Activated CD8-positive, alpha-beta T cell treated with anti-CD3 and anti-CD28 coated beads, Interleukin-2, amount 10 ng/mL, durations not matched to agents 7 days and 5 days (primary cell): ENCODE measurements at places on chromosomes 12 and 14. TPM values are rescaled to one million over a fixed set of nuclear protein-coding genes. Genes with fewer than 3 reads are reported as not detected.

Gene ADCY4
- total RNA-seq, result 3.4 TPM

Gene LMNTD1
- not detected for total RNA-seq

Gene TCL1A
- not detected for total RNA-seq

DNA sequence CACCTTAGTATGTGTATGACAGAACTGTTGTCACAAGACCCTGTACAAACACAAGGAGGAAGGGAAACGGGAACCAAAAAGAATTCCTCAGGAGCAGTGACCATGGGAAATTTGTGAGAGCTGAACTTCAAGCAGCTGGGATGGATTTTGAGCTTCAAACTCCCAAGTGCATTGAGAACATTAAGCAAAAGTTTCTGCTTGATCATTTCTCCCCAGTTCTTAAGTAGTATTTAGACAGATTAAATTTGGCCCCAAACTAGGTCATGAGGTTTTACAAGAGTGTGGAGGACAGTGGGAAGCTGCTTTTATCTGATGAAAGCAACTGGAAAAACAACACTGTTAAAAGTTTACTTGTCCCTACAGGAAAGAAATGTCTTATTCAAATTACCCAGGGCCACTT, 206.0 kb upstream of the DCN start:
- H3K36me3 ChIP-seq, result no peaks in the 10 kb centered on the region
- H3K4me3 ChIP-seq, result no peak overlapping the region
- no peaks in the 10 kb centered on the region for H3K4me1 ChIP-seq
- peaks cover 8% of the 10 kb centered on the region for H3K27me3 ChIP-seq
- H3K27ac ChIP-seq, result no peak overlapping the region
- DNase-seq, result no peak

DNA sequence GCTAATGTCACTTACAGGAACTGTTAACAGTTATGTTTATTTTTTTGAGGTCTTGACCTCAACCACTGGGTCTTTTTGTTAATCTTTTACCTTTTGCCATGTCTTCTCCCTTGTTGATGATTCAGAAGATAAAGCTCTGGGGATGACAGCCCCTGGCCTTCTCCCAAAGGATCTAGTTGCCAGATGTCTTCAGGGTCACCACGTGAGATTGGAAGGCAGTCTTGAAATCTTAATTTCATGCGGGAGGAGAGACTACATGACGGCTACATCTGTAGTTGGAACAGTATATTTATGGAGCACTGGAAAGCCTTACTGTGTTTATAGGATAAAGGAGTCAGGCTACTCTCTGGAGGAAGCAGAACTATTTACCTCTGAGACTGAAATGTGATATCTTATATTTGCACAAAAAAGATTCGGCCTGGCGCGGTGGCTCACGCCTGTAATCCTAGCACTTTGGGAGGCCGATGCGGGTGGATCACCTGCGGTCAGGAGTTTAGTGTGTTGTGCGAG, 5.6 kb downstream of the MLEC start:
- H3K27me3 ChIP-seq, result no peaks in the 10 kb centered on the region
- peak overlapping the region; percentile 58 for H3K27ac ChIP-seq
- peaks cover 53% of the 10 kb centered on the region for H3K4me1 ChIP-seq
- peaks cover 37% of the 10 kb centered on the region for H3K36me3 ChIP-seq

- H3K27me3 ChIP-seq, result no peaks in the 10 kb centered on the region
- peaks cover 11% of the 10 kb centered on the region for H3K36me3 ChIP-seq
- DNase-seq, result no peak
- peaks cover 6% of the 10 kb centered on the region for H3K4me1 ChIP-seq
- no peak overlapping the region for H3K27ac ChIP-seq
Measured at GRCh38 chr12:116200812-116201211, 76.7 kb downstream of the MED13L start.

Gene CLEC2A
- total RNA-seq, result not detected

- no peak for DNase-seq
- H3K27ac ChIP-seq, result peak overlapping the region; percentile 39
- no peaks in the 10 kb centered on the region for H3K27me3 ChIP-seq
Measured at GRCh38 chr12:100156731-100157426, 14.2 kb upstream of the BLTP3B start.

DNA sequence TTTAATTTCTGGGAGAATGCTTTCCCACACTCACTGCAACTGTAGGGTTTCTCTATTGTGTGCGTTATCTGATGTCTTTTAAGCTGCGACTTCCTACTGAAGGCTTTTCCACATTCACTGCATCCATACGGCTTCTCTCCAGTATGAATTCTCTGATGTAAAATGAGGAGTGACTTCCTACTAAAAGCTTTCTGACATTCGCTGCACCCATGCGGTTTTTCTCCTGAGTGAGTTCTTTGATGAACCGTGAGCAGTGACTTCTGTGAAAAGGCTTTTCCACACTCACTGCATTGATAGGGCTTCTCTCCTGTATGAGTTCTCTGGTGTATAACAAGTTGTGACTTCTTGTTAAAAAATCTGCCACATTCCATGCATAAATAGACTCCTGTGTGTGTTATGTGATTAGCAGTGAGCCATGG, 29.7 kb downstream of the ZNF605 start:
- H3K4me3 ChIP-seq, result no peak overlapping the region
- no peaks in the 10 kb centered on the region for H3K27me3 ChIP-seq
- DNase-seq, result no peak
- no peak overlapping the region for H3K27ac ChIP-seq

DNA sequence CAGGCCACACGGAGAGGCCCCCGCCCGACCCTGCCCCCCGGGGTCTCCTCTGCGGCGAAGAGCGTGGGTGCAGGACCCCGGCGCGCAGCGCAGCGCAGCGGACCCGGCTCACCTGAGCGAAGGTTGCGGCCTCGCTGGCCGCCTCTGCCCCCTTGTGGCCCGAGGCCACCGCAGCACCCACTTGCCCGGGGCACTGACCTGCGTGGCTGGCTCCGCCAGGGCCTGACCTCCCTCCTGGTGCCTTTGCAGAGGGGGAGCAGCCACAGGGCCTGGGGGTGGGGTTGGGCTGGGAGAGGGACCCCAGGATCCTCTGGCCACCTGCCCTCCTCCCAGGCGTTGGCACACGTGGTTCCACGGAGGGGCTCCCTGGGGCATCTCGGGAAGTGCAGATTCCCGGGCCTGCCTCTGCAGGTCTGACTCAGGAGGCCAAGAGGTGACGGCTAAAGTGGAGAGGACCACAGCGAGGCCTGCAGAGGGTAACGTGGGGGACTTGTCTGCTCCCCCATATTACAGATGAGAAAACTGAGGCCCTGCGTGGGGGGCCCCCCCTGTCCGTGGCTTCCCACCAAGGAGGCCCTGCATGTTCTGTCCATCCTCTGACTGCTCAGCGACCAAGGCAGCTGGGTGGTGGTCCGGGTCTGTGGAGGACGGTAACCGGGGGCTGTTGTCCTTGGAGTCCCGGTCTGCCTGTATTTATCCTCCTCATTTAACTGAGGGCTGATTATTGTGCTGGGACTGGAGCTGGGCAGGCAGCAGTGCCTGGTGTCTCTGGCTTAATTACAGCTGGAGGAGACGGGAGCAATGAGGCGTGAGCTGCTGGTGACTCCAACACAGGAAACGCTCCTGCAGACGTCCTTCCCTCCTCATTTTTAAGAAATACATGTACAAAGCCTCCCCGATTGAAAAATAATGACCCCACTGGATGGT, 67.9 kb upstream of the BEGAIN start:
- H3K4me3 ChIP-seq, result no peak overlapping the region
- peak; percentile 58 for DNase-seq
- no peaks in the 10 kb centered on the region for H3K36me3 ChIP-seq
- no peak overlapping the region for H3K27ac ChIP-seq
- H3K27me3 ChIP-seq, result peaks cover 15% of the 10 kb centered on the region
- peaks cover 9% of the 10 kb centered on the region for H3K4me1 ChIP-seq

- H3K36me3 ChIP-seq, result peaks cover 38% of the 10 kb centered on the region
- peak; percentile 96 for DNase-seq
- peaks cover 74% of the 10 kb centered on the region for H3K4me1 ChIP-seq
- H3K27ac ChIP-seq, result peak overlapping the region; percentile 96
- H3K27me3 ChIP-seq, result no peaks in the 10 kb centered on the region
- H3K4me3 ChIP-seq, result peak overlapping the region; percentile 73
Measured at GRCh38 chr14:51846631-51847488, 13.6 kb upstream of the GNG2 start.

GRCh38 chr12:101299346-101299745, 19.4 kb downstream of the UTP20 start:
- H3K27me3 ChIP-seq, result no peaks in the 10 kb centered on the region
- no peak for DNase-seq
- H3K36me3 ChIP-seq, result peaks cover 42% of the 10 kb centered on the region
- no peaks in the 10 kb centered on the region for H3K4me1 ChIP-seq
- H3K4me3 ChIP-seq, result no peak overlapping the region
- H3K27ac ChIP-seq, result no peak overlapping the region

DNA sequence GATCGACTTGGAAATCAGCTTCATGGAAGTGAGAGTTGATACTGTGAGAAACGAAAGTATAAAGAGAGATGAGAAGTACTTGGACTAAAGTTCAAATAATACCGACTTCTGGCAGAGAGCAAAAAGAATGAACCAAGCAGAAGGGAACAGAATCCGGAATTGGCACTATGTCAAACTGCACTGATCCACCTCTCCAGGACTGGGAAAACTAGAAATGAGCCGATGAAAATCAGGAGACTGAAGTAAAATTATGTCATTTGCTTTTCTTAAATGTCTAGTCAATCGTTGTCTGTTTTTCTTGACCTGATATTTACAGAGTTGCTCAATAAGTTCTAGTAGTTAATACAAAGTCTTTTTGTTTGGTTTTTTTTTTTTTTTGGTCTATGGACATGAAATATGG, 163.0 kb upstream of the FOXG1 start:
- H3K27ac ChIP-seq, result no peak overlapping the region
- no peaks in the 10 kb centered on the region for H3K36me3 ChIP-seq
- DNase-seq, result no peak
- no peak overlapping the region for H3K4me3 ChIP-seq
- no peaks in the 10 kb centered on the region for H3K27me3 ChIP-seq

DNA sequence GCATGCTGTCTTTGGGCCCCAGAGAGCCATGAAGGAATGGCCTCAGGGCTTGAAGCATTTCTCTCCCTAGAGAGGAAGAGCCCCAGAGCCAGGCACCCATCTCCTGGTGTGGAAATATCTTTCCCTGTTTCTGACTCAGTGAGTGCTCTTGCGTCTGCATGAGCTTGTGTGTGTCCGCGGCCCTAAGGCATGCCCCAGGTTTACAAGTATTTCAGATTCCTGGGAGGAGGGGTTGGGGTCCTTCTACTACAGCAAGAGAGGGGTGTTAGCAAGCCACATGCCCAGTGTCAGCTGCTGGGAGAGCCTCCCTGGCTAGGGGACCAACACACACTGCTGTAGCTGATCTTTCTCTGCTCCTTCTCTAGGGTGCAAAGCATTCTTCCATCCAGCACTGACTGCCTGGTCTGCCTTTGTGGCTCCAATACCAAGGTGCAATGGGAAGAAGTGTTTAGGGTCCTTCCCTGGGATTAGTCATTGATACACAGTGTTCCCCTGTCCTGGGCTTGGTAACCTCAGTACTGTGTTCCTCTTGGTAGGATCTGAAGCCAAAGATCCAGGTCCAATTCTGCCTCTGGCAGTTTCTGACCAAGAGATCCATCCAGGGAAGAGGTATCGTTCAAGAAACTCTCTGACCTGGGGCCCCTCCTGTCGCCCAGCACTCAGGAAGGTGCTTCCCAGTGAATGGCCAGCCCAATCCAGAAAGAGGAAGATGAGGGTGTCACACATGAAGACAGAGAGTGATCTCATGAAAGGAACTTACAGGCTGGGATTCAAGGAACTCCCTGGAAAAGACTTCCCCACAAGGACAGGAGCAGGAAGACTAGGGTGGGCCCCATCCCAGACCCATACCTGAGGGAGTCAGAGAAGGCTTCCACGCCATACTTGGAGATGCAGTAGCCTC, 3.1 kb downstream of the RDH16 start:
- no peaks in the 10 kb centered on the region for H3K36me3 ChIP-seq
- peaks cover 1% of the 10 kb centered on the region for H3K27me3 ChIP-seq
- no peaks in the 10 kb centered on the region for H3K4me1 ChIP-seq
- DNase-seq, result no peak
- H3K4me3 ChIP-seq, result no peak overlapping the region
- H3K27ac ChIP-seq, result no peak overlapping the region

DNA sequence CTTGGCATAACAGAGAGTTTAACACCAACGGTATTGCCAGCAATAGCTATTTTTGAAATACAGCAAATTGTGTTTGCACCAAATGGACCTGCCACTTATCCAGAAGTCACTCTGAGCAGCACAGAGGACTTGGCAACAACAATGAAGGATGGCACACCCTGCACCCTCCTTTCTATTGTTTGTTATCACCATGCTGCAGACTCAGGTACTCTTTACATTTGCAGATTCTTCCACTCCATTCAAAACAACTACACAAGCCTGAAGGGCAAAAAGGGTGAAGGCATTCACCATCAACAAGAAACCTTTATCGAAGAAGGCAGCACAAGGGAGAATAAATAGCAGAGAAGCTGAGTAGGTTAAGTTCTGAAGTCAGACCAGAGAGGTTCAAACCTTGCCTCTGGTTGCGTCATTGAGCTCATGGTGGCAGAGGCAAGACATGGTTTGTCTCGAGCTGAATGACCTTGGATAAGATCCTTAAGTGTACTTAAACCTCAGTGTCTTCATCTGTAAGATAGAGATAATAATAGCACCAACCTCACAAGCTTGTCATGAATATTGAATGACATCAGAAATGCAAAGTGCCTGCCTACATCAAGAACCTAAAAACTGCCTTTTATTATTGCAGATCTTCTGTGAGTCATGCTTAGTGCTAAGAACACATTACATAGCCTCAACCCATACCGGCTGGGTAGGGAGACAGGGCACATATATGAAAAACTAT, 1.4 kb upstream of the ACSM4 start:
- H3K4me1 ChIP-seq, result no peaks in the 10 kb centered on the region
- no peaks in the 10 kb centered on the region for H3K36me3 ChIP-seq
- DNase-seq, result no peak

Gene ACVR1B
- total RNA-seq, result 7.8 TPM

DNA sequence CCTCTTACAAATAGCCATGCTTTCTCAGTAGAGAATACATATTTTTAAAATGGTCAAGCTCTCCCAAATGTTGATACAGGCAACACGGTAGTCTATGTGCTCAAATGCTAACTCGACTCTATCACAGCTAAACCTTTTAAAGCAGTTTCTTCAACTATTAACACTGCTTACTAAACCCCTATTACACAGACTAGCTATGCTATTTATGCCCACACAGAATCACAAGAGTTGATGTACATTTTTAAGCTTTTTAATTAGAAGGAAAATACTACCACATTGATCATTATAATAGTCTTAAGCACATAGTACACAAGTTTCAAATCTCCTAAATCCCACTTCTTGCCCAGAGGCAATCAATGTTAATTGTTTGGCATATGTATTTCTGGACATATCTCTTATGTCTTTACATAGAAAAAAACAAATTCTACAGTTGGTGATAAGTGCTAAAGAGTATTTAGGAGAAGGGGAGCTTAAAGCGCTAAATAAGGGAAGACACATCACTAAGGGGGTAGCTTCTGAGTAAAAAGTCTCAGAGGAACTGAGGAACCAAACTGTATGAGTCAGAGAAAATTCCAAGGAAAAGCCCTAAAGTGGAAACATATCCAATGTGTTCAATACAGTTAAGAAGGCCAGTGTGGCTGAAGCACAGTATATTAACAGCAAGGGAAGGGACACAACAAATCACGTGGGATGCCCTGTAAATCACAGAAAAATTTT, 13.7 kb downstream of the HNRNPC start:
- H3K36me3 ChIP-seq, result peaks cover 74% of the 10 kb centered on the region
- H3K27ac ChIP-seq, result peak overlapping the region; percentile 9
- no peaks in the 10 kb centered on the region for H3K27me3 ChIP-seq
- DNase-seq, result no peak

GRCh38 chr12:32139064-32139421, 32.4 kb downstream of the BICD1 start:
- H3K27me3 ChIP-seq, result no peaks in the 10 kb centered on the region
- H3K4me1 ChIP-seq, result peaks cover 28% of the 10 kb centered on the region
- peak; percentile 71 for DNase-seq
- no peaks in the 10 kb centered on the region for H3K36me3 ChIP-seq
- peak overlapping the region; percentile 83 for H3K4me3 ChIP-seq

Gene SIRT4
- 1.4 TPM for total RNA-seq
